GM18507 (cell line): ENCODE measurements at places on chromosomes 4 and X.

DNA sequence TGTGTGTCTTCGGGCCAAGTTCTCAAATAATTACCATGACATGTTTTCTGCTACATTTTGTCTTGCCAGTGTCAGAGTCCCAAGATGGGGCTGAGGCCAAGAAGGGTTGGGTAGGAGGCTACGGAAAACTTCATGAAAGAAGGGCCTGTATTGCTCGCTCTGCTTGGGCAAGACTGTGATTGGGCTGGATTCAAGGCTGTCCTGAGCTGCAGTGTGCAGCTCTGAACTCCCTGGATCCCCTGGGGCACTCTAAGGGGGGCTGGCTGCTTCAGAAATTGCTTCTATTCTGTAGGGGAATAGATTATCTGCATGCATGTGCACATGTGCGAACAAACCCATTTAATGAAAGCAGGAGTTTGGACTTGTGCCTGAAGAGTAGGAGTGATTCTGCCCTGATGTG is 13.6 kb downstream of the TSPAN6 start:
- no peak for DNase-seq

DNA sequence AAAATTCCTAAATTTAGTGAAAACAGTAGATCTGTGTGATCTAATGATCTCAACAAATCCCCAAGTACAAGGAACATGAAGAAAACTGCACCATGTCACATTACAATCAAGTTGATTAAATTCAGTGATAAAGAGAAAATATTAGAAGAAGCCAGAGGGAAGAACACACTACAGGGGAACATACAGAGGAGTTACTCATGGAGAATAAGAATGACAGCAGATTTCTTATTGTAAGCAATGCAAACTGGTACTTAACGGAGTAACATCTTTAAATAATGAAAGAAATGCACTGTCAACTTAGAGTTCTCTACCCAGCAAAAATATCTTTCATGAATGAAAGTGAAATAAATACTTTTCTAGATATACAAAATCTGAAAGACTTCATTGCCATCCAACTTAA is 21.1 kb downstream of the TLL1 start:
- DNase-seq = no peak

DNA sequence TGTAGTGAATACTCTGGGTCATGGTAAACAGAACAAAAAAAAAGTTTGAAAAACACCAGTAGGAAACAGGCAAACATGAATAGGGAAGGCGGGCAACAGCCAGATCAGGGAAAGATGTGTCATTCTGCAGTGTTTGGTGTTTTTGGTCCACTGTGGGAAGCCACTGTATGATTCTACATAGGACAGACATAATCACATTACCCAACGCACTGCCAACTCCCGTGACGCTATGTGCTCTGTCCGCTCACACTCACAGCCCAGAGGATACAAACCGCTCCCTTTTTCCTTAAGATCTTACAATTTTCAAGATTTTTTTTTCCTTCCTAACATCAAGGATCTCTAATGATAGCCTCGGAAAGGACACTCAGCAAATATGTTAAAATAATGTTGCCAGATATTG is 59.3 kb downstream of the HADH start:
- DNase-seq = no peak

- DNase-seq = no peak
Observed at GRCh38 chr4:157265281-157265680, 44.8 kb downstream of the GRIA2 start.

DNA sequence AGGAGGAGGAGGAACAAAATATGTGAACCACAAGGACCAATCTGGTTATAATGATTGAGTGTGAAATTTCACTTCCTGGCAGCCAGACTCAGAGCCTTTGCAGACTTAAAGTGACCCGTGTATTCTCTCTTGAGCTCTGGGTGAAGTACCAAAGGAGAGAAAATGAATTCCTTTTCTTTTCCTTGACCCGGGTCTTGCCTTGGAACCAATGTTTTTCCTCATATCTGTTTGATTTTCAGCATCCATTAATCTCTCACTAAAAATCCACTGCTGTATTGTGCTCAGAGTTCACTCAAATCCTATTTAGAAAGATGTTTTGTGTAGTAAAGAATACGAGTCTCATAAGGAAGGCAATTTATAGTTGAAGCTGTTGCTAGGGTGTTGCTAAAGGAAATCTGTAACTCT is 78.3 kb upstream of the C1QTNF7 start:
- no peak for DNase-seq
